ENCODE measurements at places on chromosomes 4 and X.

- no peak for DNase-seq
Measured at GRCh38 chr4:68780232-68780631, 35.6 kb upstream of the UGT2B10 start.

DNA sequence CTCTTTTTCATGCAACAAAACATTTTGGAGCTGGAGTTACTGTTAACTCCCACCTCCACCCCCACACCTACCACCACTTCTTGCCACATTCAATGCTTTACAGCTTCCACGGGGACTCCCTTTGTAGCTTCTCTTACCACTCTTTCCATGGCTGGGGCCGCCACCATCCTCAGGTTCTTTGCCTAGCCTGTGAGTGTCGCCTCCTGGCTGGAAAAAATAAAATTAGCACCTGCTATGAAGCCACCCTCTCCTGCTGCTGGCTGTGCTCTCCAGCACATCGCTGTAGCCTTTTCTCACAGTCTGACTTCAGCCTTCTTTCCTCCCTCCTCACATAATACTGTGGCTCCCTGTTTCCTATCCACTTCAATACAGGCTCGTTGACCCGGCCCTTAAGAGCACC lies 114.4 kb downstream of the FRAS1 start:
- no peak for DNase-seq

DNA sequence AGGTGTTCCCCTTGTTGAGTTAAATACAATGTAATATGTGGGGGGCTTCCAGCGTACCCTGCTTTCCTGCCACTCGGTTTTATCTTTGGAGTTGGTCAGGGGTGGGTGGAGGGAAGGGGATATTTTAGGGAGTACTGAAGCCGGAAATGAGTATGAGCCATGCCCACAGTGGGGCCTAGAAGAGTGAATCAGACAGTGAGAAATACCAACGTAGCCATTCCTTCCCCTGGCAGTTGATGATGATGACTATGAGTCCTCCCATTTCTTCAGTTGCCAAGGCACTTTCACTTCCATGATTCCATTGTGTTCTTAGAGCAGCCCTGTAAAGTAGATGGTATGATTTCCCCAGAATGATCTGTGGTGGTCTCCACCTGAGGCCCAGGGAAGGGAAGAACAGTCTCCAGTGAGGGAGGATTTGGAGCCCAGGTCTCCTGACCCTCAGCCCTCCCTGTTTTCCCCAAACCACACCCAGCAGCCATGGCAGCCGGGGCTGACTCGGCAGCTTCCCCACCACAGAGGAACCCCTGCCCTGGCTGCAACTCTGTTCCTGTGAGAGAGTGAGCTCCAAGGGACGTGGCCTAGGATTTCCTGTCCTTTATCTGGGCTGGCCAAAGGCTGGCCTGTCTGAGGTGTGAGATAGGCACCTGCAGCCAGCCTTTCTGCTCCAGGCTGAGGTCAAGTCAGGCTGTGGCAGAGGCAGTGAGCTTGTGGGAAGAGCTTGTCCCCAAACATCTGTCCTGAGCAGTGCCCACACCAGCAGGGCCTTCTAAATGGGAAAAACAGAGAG lies 52.7 kb downstream of the STARD8 start:
- no peak for DNase-seq

DNA sequence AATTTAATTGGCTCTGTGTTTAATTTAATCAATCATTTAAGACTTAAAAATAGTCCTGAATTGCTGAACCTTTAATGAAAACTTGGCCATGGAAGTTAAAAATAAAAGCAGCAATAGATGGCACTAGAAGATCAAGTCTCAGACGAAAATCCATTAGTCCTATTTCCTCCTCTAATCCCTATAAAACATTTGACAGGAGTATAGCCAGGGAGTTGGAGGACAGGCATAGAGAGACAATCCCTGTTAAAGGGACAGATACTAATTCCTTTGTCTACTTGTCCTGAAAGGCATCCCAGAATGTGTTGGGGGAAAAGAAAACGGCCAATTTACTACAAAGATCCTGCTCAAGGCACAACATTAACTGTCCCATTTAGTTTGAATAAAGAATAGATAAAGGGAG lies 276.3 kb upstream of the TACR3 start:
- DNase-seq, result no peak

GRCh38 chr4:112975567-112976355 lies 73.7 kb upstream of the ANK2 start:
- DNase-seq, result no peak

- DNase-seq, result no peak
Measured at GRCh38 chr4:108334031-108334430, 165.3 kb upstream of the LEF1 start.

Data from stimulated activated CD8-positive, alpha-beta memory T cell treated with anti-CD3 and anti-CD28 coated beads, Interleukin-4, amount 100 ng/mL, for 1 hour (primary cell).